ENCODE measurements at places on chromosomes 7 and 10.

DNA sequence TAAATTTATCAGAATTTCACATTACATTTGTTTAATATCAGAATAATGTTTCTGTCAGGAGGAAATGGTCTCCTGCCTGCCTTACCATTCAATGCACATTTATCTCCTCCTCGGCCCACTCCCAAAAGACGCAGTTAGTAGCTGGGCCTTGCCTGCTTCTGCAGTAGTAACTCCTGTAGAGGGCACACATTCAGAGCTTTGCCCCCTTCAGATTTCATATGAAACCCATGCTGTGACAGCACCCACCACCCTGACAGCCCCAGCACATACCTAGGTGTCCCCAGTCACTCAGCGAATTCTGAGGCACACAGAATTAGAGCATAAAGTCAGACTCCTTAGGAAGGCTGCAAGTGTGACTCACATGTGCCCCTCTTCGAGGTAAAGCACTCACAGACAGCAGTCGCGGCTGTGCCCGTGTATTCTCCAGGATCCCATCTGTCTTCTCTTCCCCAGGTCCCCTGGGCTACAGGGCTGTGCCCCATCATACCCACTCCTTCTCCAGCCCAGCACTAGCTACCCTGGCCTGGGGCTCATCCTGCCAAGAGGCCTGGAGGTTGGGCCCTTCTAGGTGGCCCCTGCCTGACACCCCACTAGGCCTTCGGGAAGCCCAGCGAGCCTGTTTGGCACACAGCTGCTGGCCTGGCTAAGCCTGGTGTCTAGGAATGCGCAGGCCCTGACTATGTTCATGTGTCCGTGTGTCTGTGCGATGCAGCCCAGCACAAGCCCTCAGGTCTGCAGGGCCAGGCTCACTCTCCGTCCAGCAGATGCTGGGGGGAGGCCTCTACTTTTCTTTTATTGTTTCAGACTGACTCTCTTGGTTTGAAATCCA, 4.7 kb upstream of the DEPP1 start:
- no peak for DNase-seq

GRCh38 chr7:33743594-33743993, 161.7 kb upstream of the BMPER start:
- no peak for DNase-seq

DNA sequence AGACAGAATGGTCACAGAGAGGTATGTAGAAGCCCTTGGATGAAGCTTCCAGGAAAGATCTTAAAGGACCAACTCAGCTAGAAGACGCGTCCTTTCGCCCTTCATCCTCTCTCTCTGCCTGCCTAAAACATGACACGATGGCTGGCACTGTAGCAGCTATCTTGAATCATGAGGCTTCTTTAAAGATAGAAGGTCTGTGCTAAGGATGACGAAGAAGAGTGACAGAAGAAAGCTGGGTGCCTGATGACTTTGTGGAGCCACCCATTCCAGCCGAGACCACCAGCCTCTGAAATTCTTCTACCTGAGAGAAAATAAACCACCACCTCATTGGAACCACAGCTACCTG, 25.5 kb downstream of the WDR86 start:
- DNase-seq, result no peak

DNA sequence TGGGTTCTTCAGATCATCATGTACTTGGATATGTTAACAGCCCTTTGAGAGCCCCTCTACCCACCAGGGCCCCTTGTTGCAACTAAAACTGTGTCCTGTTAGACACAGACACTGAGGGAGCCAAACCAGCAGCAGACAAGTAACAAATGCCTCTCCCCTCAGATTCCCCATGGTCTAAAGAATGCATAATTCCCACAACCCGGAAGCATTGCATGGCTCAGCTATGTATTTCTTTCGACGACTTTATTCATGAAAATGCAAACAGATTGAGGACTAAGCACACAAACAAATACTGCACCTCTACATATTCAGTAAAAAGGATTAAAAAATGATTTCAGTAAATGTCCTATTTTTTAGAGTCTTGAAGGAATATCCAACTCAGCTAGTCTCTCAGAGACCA, 70.1 kb upstream of the HECW1 start:
- no peak for DNase-seq

DNA sequence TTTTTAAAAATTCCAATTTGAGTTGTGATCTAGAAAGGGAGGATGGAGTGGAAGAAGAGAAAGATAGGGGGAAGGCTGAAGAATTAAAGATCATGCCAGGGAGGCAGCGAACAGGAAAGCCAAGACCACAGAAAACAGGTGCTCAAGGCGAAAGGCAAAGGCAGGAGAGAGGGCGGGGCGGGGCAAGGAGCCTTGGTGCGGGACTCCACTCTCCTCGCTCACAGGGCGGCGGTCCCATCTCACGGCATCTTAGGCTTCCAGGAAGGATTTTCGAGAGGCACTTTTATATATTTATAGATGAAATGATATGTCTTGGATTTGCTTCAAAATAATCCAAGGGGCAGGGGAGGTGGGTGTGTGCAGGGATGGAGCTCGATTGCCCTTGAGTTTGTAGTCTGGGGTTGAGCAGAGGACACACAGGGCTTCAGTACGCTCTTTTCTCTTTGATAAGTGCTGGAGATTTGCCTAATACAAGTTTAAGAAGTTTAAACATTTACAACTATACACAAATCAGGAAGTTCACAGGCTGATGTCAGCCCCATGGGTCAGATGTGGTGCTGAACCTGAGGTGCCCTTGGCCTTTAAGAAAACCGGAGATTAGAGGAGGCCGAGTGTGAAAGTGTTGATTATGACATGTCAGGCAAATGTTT, 161.1 kb downstream of the PRKAG2 start:
- no peak for DNase-seq

GRCh38 chr7:101903515-101903868, 86.1 kb downstream of the CUX1 start:
- DNase-seq, result no peak

DNA sequence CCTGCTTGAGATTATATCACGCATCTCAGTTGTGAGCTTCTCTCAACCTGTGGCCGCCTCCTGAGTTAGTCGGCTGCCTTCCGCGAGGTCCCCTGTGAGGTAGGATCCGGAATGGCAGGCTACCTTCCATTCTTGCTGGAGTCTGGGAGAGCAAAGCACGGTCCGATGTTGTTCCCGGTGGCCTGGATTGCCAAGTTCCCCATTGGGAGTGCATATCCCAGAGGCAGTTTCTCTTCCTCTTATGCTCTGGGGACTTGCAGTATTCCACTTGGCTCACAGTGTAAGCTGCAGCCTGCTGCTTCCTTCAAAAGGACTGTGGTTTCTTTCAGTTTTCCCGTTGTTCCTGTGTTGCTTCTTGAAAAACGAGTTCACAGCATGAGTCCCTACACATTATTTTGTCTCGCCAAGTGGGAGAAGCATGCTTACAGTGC, 225.4 kb upstream of the ZWINT start:
- DNase-seq, result no peak

GRCh38 chr7:94366163-94366562, 28.5 kb upstream of the COL1A2 start:
- DNase-seq, result no peak

DNA sequence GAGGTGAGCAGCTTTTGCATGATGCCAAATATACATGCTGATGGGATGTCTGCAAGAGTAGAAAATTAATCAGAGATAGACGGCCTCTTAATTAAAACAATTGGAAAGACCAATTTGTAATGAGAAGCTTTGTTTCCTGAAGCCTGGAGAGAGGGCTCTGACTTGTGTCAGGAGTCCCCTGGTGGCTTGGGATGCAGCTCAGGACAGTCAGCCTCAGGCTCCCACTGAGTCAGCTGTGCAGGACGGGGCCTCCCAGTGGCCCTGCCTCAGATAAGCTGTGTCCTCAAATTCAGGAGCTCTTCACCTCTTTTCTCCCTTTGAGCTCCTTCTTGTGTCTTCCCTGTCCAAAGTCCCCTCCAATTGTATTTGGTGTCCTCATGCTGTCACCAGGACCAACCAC, 438.9 kb upstream of the PODXL start:
- DNase-seq, result no peak

DNA sequence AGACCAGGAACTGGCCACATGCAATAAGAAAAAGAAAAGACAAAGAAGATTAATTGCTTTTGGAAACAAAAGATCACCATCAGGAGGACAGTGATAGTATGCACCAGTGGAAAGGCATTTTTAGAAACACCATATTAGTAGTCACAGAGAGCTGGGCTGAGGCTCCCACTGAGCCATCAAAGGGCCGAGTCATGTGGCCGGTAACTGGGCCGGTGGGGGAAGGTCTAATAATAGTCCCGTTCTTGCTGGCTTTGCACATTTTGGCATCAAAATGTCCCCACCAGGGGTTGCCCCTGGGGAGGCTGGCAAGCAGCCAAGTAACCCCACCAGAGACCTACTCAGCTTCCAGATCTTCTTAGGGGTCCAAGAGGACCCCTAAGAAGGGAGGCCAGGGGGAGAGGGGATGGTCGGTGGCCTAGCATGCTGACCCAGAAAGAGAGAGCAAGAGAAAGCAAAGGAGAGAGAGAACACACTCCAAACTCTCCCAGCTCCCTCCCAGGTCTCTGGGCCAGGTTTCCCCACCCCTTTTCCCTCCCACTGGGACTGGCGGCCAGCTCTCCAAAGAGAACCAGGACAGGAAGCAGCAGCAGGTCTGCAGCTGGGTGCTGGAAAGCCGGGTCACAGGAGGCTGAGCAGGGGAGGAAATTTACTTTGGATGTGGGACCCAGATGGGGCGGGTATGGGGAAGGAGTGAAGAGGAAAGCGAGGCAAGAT, 70.2 kb upstream of the FGFR2 start:
- DNase-seq, result no peak

DNA sequence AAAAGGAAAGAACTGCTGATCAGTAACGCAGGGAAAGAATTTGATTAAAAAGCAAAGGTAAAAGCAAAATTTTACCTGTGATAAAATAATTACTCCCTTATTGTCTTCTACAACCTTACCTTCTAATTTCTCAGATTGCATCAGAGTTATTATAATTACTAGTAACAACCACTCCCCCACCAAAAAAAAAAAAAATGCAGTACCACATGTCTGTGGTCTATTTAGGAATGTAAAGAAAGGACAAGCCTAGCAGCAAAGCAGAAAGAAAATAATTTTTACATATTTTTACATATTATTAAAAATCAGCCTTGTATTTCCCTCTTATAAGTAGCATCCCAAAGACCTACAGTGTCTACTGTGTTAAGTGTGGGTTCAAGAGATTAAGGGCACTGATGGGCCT, 430.4 kb downstream of the TFEC start:
- DNase-seq, result no peak

- no peak for DNase-seq
These were observed 1.0 kb upstream of the COL13A1 start for GRCh38 chr10:69800665-69801064.

- no peak for DNase-seq
These were observed 9.7 kb downstream of the PRLHR start for GRCh38 chr10:118585794-118586193.

DNA sequence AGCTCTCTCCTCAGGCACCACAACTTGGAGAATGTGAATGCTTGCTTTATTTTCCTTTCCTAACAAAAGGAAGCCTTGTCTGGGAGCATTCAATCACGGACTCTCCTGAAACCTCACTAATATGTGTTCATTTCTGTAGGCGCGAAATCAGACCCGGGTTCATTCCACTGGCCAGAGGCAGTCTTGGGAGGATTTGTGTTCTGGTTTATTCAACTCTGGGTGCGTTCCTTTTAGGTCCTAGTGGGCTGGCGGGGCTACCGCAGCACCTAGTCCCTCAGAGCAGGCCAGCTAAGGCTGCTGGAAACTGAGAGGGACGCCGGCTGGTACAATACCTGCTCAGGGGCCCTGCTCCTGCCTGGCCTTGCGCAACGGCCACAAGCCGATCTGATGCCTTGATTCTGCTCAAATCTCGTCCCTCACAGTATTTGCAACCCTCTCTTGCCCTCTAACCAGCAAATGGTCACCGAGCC, 7.5 kb downstream of the HOXA4 start:
- DNase-seq, result no peak

GRCh38 chr7:117274951-117275350, 47.9 kb downstream of the WNT2 start:
- no peak for DNase-seq

- no peak for DNase-seq
These were observed 134.4 kb upstream of the UNC5B start for GRCh38 chr10:71077796-71078453.

- DNase-seq, result no peak
These were observed 475.1 kb downstream of the GRID1 start for GRCh38 chr10:85891472-85891871.

DNA sequence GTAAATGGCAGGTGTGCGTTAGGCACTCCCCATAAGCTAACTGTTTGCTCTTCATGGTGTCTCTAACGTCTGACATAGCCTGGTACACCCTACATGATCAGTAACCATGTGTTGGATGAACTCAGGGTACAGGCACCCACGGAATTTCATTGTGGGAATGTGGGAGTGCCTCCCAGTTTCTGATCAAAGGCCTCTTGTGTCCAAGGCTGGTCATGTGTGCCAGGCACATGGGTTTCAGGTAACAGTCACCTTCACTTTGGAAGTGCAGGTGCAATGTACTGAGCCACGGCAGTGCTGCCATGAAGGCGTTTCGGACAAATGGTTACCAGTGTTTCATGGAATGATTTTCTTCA, 298.3 kb downstream of the DNAJB6 start:
- no peak for DNase-seq
